ENCODE measurements at places on chromosomes 12 and 14.

- no peak for DNase-seq
Measured at GRCh38 chr12:25935355-25936144, 22.9 kb upstream of the RASSF8 start.

GRCh38 chr12:69514111-69514510, 43.9 kb downstream of the FRS2 start:
- no peak for DNase-seq

- no peak for DNase-seq
Measured at GRCh38 chr12:45329238-45329637, 113.3 kb downstream of the ANO6 start.

- no peak for DNase-seq
Measured at GRCh38 chr12:58425481-58426392, 484.4 kb downstream of the ATP23 start.

- no peak for DNase-seq
Measured at GRCh38 chr12:122668268-122668667, 34.9 kb downstream of the HCAR2 start.

- DNase-seq: no peak
Measured at GRCh38 chr12:18906395-18906794, 168.5 kb downstream of the CAPZA3 start.

DNA sequence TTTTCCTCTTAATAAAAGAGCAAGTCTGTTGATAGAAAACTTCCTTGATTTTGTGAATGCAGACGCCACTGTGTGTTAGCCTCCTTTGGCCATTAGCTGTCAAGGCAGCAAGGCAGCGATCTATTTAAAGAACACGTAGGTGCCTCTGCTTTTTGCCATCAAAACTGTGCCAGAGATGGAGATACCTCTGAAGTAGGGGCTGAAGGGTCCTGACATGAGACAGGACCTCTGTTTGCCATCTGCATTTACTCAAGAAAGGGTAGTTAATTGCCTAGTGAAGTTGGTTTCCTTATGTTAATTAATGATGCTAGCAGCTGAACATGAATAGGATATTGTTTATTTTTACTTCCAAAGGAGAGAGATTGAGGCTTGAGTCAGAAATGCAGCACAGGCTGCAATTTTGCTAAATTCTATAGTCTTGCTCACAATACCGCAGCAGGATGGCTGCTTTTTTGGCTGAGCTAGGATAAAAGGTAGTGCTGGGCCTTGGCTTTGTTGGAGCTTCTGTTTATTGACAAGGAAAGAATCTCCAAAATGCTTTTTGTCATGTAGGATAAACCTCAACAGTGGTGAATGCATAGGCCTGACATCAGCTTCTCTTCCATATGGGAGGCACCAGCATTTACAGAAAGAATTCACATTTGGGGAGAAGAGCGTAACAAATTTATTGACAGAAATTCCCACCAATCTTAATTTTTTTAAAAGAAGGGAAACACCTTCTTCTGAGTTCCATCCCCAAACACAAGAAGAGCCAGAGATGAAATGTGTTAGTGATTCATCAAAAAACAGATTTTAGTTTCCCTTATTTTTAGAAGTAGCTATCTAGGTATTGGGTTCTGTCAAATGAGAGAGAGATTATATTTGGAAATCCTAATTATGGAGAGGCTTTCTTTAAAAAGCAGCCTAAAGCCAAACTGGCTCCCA, 13.9 kb upstream of the RPH3A start:
- DNase-seq: no peak

DNA sequence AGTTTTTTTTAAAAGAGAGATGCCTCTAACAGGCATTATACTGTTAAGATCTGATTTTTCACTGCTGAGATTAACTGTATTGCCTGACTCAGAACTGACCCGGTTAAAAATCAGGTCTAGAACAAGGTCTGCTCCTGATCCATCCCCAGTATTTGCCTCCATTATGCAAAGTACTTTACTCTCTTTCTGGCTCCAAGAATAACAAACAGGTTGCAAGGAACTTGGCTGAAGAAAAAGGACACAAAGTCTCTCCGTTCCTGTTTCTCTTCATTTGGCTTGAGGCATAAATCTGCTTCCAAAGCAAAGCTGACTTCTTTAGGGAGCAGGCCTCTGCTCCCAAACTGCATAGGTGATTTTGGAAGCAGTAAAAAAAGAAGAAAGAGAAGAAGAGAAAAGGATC, 199.3 kb upstream of the PDZRN4 start:
- no peak for DNase-seq

GRCh38 chr14:97798176-97798575, 1001.0 kb downstream of the VRK1 start:
- DNase-seq: no peak

- no peak for DNase-seq
Measured at GRCh38 chr12:40684986-40685385, 7.3 kb upstream of the CNTN1 start.

DNA sequence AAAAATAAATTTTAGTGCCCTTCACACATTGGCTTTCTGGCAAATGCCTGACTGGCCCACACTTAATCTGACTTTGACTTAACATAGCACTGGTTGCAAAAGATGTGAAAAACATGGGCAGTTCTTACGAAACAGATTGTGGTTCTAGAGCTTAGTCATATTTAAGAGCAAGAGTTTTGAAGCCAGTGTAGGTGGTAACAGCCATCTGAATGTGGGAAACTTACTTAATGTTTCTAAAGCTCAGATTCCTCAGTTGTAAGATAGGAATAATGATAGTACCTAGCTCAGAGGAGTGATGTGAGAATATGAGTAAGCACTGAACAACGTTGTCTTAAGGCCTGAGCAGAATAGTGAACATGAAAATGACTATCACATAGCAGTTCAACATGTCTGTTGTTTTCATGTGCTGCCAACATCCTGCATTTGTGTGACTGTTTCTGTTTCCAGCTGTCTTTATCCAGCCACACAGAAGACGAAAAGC, 262.7 kb downstream of the SYT1 start:
- DNase-seq: no peak

DNA sequence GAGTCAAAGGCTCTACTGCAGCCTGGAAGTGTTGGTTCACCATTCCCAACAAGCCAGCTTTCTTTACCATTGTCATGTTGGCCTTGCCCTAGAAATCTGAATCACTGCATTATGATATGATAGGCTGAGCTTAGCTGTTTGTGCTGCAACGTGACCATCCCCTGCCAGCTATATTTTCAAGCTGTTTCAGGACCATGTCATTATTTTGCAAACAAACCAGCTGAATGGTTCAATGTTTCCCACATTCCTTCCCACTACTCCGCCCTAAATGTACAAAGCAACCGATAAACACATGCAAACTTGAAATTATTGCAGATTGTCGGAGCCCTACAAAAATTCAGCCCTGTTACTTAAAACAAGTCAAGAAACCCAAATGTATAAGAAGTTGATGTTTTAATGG, 136.1 kb downstream of the KICS2 start:
- DNase-seq: no peak

GRCh38 chr12:87768501-87769287, 260.5 kb downstream of the C12orf50 start:
- no peak for DNase-seq

DNA sequence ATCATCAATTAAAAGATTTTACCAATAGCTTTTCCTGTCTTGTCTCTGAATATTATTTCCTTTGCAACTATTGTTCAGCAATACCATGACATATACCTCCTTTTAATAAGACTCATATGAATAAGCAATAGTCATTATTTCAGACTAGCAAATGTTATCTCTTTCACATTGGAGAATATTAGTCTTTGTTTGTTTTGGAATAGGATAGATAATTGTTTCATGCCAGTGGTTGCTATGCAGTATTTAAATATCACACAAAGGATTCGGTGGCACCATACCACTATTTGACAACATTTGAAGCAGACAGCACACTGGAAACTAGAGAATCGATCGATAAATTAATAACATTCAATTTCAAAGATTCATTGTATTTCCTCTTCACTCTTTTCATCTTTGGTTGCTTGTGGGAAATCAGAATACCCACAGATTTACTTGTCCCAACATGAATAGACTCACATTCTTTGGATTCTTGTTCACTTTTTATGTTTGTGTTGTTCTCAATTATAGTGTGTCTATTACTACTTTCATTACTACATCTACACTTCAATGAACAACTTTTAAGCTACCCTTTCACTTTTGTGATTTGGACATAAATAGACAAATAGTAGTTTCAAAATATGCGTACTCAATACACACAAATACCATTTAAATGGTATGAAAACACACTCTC, 42.7 kb upstream of the TBPL2 start:
- DNase-seq: no peak

DNA sequence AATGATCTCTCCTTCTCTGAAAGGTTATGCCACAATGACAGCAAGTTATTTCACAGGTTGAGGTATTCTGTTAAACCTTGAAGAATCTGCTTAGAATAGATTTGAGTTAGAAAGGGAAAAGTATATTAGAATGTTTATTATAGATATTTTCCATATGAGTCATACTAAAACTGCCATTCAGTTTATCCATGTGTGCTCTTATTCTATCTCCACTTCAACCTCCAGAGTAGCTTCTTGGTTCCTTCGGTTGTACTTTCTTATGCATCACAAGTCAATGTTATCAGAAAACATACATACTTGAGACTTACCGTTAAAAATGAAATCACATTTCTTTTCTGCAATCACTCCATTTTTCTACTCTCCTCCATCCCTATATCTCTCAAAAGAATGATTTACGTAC, 197.7 kb downstream of the BCAT1 start:
- DNase-seq: no peak

DNA sequence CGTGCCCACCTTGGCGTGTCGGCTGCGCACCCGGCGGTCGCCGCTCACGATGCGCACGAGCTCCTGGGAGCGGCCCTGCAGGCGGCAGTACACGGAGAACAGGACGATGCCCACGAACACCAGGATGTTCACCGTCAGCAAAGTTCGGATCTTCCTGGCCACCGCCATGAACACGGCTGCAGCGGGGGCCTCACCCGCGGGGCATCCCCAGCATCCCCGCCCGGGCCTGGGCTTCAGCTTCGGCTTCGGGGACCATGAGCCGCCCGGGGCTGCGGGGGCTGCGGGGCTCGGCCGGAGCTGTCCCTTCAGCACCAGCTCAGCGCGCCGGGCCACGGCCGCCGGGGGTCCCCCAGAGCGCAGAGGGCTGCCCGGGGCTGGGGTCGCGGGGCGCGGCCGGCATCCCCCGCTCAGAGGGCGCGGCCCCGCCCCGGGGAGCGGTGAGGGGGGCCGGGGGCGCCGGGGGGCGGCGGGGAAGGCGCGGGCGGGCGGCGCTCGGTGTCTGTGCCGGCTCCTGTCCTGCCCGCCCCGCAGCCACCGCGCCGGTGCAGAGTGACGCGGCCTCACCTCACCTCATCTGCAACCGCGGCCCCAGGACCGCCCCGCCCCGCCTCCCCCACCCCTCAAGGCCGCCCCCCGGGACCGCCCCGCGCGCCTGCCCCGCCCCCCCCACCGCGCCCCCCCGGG, at the start of gene GALNT9:
Gene GALNT9, minus strand, starts transcription at position 554 of the 684 bp plus-strand sequence. Its CDS starts 386 bp downstream, at position 168.
- DNase-seq: no peak

DNA sequence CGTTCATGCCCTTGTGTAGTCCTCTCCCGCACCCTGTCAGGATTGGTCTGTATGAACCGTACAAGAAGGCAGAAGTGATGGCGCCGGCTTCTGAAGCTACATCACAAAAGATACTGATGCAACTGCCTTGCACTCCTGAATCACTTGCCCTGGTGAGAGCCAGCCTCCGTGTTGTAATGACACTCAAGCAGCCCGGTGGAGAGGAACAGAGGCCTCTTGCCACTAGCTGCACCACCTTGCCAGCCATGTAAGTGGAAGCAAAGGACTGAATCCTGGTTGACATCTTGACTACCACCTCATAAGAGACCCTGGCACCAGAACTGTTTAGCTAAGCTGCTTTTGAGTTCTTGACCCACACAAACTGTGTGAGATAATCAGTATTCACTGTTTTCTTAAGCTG, 266.0 kb downstream of the ERC1 start:
- DNase-seq: no peak

DNA sequence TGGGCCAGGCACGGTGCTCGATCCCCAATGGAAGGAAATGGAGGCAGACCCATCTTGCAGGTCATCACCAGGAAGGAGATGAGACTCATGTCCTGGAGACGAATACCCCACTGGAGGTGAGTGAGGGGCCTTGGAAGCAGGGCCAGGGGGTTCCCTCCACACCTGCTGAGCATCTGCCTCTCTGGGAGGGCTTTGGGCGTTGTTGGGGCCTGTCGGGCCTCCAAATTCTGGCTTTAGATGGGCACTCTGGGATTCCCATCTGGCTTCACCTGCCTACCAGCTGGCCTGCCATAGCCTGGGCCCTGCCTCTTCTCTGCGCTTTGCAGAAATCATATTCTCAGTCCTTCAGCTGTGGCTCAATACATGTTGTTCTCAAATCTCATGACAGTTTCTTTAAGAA, 13.9 kb downstream of the RTL1 start:
- DNase-seq: no peak

DNA sequence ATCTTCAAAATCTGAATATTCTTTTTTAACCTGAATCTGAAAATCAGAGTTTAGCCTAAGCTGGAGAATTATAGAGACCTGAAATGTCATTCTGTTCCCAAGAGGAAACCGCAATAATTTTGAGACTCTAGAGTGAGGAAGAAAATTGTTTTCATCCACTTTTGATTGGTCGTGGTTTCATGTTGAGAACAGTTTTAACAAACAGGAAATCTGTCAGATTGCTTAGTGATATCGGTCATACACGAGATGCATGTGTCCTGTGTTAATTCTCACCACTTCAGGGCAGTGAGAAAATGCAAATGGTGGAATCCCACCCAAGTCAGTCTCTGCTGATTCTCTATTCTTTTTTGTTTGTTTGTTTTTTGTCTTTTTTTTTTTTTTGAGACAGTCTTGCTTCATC, 1498.5 kb upstream of the TMEM132C start:
- peak; percentile 4 for DNase-seq

DNA sequence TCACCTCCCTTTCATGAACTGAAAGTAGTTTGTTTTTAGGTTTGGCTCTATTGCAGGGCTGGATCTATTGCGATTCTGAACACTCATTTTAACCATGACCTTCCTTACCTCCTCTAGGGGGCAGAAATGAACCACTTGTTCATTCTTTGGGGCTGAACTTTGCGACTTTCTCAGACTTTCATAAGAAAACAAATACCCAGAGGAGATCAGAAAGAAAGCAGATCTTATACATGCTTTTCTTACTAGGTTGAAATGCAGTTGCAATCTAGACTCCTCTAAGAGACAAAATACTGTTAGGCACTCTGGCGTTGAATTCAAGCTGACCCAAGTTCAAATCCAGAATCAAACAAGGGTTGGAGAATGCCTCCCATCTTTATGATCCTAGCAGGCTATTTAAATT, 32.6 kb upstream of the PLEKHG3 start:
- DNase-seq: peak; percentile 63

GRCh38 chr12:122886851-122887818, 8.8 kb downstream of the VPS37B start:
- no peak for DNase-seq

- DNase-seq: no peak
Measured at GRCh38 chr12:2076196-2076570, 23.4 kb downstream of the CACNA1C start.

- no peak for DNase-seq
Measured at GRCh38 chr12:132044661-132045412, 95.1 kb downstream of the EP400 start.

DNA sequence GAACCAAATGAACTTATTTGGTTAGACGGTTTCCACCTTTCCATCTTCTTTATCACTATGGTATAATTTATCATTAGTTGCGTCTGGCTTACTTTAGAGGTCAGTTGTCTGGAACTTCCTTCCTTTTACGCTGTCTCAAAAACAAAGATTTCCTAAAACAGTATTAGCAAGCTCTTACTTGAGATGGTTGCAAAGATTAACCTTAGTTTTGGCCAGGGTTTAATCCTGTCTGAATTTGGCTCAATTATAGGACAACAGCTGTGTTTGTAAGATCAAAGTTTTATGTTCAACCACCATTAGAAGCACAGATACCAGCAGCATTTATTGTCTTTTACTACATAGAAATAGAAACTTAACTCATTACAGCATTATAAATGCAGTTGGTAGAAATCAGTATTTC, 7.9 kb upstream of the WASHC3 start:
- DNase-seq: no peak

Data from KBM-7 (cell line).